ENCODE measurements at places on chromosomes 1 and 21. TPM values are rescaled to one million over a fixed set of nuclear protein-coding genes. Genes with fewer than 3 reads are reported as not detected.

The GSTM2 gene
- 3.6 TPM for total RNA-seq

The KDF1 gene
- 21.1 TPM for total RNA-seq

The KIF26B gene
- total RNA-seq, result 3.1 TPM

The CSF1 gene
- total RNA-seq, result 1.1 TPM

The TRAF5 gene
- 7.5 TPM for total RNA-seq

The CELF3 gene
- total RNA-seq, result not detected
